Ovary (tissue), 10 donors: ENCODE measurements at places on chromosomes 2 and 18. TPM values are rescaled to one million over a fixed set of nuclear protein-coding genes. Genes with fewer than 3 reads are reported as not detected.

- H3K4me1 ChIP-seq, result peaks cover 5% of the 10 kb centered on the region
- no peak overlapping the region for H3K27ac ChIP-seq
Measured at GRCh38 chr2:24721470-24721869, 71.7 kb downstream of the PTRHD1 start.

DNA sequence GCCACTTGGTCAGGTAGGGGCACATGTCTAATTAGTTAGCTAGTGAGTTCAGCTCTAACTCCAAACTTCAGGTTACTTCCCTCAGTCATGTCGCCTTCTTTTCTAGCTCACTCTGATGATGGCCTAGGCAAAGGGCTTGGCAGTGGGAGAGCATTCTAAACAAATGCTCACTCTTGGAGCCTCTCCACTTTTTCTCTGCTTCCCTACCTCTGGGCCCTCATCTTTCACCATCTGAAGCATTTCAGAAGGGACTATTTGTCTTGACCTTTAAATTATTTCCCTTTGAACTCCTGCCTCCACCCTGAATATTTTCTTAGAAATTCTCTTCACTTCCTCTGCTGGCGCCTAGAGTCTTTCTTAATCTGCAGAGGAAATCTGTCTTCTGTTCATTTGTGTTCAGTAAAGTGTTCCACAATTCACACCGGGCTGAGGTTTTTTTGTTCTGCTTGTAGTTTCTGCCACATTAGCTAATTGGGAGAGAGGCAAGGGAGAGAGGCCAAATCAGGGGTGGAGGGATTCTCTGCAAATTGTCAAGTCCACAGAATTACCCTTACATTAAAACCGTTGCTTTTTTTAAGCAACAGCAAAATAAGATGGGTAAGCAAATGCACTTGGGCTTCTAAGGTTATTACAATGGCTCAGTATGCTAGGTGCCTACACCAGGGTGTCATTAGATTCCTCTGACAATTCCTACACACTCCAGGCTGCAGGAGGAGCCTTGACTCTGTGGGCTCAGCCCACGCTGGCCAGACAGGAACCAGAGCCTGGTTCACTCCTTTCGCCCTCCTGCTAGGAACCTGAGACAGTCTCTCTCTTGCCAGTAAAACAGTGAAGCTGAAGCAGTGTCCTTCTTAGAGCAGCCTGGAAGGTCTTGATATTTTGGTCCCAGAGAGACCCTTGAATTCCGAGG lies 5.5 kb downstream of the MSGN1 start:
- H3K36me3 ChIP-seq, result no peaks in the 10 kb centered on the region
- no peak for DNase-seq
- no peaks in the 10 kb centered on the region for H3K27me3 ChIP-seq
- H3K4me3 ChIP-seq, result no peak overlapping the region

DNA sequence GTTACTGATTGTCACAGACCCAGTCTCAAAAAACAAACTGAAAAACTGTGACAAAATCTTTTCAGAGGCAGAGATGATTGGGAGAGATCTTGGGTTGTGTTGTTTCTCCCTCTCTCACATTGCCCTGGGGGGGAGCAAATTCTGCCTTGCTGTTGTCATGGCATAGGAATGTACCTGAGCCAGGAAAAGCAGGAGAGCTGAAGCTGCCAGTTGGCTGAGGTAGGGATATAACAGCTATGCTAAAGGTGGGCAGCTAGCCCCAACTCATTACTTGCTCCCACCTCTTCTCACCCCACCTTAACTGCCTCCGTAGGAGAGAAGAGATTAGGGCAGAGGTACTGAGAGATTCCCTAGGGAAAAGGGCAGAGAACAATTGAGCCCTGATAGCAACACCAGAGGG lies 299.3 kb downstream of the OSR1 start:
- H3K36me3 ChIP-seq, result no peaks in the 10 kb centered on the region
- H3K4me1 ChIP-seq, result no peaks in the 10 kb centered on the region
- no peak overlapping the region for H3K4me3 ChIP-seq
- no peaks in the 10 kb centered on the region for H3K27me3 ChIP-seq

DNA sequence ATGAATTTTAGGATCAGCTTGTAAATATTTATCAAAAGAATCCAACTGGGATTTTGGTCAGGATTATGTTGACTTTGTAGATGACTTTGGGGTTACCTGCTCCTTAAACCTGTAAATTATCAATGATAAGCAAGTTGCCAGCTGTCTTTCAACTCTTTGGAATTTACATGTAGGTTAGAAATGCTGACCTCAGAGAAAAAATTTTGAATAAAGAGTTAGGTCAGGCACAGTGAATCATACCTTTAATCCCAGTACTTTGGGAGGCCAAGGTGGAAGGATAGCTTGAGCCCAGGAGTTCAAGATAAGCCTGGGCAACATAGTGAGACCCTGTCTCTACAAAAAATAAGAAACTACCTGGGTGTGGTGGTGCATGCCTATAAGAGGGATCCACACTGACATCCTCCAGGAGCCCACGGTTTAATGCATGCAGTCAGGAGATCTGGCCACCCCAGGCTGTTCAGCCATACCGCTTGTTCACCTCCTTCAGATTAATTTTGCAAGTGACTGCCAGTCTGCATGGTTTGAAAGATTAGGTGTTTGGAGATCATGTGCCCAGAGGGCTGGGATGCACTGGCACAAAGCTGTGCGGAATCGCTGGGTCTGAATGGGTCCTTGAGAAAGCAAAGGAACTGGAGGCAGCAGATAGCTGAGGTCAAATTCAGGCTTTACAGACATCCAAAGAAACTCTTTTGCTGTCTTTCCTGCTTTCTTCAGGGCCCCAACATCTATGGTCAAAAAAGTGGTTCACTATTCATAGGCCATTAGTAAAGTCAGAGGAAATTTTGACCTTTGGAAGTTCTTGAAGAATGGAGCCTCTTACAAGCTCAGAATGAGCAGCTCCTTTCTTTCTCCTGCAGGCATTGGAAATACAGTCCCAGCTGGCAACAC lies 83.4 kb upstream of the TXNDC2 start:
- H3K4me1 ChIP-seq, result peaks cover 21% of the 10 kb centered on the region
- no peak for DNase-seq
- no peak overlapping the region for H3K4me3 ChIP-seq
- no peaks in the 10 kb centered on the region for H3K36me3 ChIP-seq
- H3K27me3 ChIP-seq, result no peaks in the 10 kb centered on the region

DNA sequence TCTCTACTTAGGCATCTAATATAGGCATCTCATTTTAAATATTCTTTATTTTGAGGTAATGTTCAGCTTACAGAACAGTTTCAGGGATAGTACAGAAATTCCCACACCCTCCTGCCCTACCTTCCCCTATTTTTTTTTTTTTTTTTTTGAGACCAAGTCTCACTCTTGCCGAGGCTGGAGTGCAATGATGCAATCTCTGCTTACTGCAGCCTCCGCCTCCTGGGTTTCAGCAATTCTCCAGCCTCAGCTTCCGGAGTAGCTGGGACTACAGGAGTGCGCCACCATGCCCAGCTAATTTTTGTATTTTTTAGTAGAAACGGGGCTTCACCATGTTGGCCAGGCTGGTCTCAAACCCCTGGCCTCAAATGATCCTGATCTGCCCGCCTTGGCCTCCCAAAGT lies 97.6 kb downstream of the EPB41L5 start:
- H3K4me1 ChIP-seq, result no peaks in the 10 kb centered on the region
- H3K4me3 ChIP-seq, result no peak overlapping the region
- no peak for DNase-seq
- H3K27ac ChIP-seq, result no peak overlapping the region
- no peaks in the 10 kb centered on the region for H3K27me3 ChIP-seq

GRCh38 chr2:10377052-10377746 lies 70.9 kb downstream of the ODC1 start:
- H3K4me1 ChIP-seq, result no peaks in the 10 kb centered on the region
- no peaks in the 10 kb centered on the region for H3K36me3 ChIP-seq
- no peak overlapping the region for H3K27ac ChIP-seq
- DNase-seq, result no peak
- no peaks in the 10 kb centered on the region for H3K27me3 ChIP-seq
- no peak overlapping the region for H3K4me3 ChIP-seq

Gene PLGLB2
- total RNA-seq, result not detected

Gene GAREM1
- 7.1 TPM for total RNA-seq
